ENCODE measurements at places on chromosomes 5 and 9.

DNA sequence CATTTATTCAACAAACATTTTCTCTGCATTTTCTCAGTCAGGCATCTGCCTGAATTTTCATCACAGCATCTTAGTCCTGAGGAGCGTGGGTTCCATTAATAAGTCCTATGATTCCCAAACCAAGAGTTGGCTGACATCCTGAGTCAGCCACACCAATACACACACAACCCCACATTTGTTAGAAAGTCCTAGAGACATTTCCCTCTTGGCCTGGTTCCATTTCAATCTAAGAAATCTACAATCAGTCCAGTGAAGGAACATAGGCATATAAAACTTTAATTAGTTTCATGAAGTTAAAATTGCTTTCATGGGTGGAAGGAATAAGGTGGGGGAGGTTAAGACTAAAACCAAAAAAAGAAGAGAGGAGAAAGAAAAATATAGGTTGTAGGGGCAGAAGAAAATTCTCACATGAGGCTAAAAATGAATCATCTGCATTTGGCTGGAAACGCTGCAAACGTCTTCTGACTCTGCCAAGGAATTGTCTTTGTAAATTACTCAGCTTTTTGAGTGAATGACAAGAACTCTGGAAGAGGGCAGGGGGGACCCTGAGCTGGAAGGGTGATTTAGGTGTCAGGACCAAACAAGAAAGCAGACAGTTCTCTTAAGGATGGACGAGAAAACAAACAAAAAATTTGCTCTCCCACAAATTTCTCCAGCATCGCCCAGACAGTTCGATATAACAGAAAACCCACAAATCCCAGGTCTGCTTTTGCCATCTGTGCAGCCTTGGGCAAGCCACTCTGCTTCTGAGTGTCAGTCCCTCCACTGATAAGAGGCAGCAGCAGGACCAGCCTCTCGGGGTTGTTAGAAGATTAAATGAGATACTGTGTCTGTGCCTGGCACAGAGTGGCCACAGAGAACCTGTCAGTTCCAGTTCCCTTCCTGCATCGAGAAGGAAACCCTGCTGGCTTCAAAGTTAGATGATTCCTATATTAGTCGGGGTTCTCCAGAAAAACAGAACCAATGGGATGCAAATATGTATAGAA is 289.7 kb downstream of the CDK5RAP2 start:
- DNase-seq = no peak

DNA sequence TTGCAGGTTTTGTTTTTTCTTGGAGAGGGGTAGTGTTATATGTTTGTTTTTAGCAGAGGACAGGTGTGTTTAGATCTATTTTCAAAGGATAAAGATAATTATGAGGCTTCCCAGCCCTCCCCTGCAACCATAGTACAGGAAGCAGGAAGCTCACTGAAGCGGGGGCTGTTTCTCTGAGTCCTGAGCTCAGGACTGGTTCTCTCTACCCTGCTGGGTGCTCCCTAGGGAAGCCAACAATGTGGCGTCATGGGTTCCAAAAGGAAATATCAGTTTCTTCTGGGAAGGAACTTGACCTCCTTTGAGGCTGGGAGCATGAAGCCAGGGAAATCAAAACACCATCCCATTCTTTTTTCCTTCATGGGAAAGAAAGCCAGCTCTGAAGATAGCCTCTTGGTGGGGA is 62.2 kb downstream of the RAD23B start:
- no peak for DNase-seq

DNA sequence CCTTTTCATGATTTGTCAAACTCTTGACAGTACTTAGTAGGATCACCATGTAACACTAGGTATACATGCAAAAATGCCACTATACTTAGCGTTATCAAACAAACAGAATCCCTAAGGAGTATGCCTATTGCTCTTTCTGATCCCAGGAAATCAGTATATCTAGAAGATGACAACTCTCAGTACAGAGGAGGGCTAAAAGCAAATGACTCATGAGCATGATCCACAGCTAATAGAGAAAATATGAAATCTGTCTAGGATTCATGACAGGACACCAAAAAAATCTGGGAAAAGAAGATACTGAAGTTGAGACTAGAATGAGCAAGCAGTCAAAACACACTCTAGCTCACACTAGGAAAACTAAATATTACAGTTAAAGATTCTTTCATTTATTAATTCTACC is 89.2 kb downstream of the RAPGEF6 start:
- DNase-seq = no peak

DNA sequence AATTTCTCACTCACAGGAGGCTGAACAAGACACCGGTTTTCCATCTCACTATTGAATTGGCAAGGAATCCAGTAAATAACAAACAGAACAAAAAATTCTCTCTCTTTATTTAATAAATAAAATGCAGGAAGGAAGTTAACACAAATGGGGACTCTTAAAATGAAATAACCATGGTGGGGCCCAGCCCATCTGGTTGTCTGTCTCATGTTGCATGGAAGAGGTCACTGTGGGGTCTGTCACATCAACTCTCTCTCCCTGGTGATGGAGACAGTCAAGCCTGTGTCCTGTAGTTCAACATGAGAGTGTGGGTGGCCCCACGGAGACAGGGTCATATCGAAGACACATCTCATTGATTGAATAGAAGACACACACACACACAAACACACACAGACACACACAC is 297.7 kb downstream of the IRX2 start:
- DNase-seq = no peak

DNA sequence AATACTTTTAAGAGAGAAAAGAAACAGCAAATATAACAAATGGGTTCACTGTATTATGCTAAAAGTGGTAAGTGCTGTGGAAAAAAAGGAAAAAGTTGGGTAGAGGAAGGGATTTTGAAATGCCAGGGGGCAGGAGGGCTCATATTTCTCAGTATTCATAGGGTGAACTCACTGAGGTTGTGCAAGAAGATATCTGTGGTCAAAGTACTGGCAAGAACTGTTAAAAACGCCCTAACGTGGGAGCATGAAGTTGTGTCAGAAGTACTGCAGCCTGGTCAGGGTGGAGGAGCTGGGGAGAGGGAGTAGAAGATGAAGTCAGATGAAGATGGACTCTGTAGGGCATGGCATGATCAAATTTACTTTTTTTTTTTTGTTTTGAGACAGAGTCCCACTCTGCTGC is 31.2 kb upstream of the SLC28A3 start:
- DNase-seq = no peak

DNA sequence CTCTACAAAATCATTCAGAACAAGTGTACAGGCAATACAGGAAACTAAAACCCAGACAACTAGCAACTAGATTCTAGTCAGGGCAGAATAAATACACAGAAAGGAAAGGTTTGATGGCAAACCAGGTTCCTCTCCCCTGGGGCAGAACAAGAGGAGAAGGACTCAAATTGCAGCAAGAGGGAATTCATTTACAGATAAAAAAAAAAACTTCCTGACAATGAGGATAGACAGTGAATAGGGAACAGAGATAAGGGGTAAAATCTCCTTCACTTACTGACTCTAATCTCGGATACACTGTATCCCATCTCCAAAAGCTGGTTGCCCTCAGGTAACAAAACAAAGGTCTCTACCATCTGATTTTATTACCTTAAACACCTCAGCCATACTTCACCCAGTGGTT is 244.0 kb downstream of the SEC61B start:
- DNase-seq = no peak

GRCh38 chr5:119411361-119412278 is 40.7 kb upstream of the HSD17B4 start:
- DNase-seq = peak; percentile 76

DNA sequence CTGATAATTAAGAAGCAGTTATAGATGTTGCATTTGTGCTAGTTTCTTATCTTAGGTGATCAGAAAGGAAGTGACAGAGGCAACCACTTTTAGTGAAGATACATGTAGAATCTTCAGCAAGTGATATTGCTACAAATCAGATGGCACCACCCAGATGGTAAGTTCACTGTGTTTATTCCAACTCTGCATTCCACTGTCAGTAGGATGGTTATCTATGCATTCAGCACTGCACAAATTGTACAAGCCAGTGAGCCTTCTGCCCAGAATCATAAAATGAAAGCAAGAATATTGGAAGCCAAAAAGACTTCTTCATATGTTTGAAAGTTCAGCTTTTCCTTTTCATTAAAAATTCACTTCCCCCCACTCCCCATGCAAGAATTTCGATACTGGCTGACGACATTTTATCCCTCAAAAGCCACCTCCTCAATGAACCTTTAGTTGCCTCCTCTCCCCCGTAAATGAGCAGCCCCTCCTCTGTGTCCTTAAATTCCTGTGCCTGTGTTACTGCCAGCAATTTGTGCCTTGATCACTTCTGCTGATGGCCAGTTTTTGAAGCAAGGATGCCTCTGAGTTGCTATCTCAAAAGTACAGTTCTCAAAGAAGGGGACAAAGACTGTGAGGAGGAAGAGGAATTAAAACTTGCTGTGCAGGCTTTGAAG is 91.6 kb downstream of the ZSWIM6 start:
- no peak for DNase-seq

GRCh38 chr5:106324356-106324755 is 1346.4 kb downstream of the EFNA5 start:
- DNase-seq = no peak

- DNase-seq = no peak
Observed at GRCh38 chr5:134609232-134609851, 23.3 kb downstream of the SAR1B start.

DNA sequence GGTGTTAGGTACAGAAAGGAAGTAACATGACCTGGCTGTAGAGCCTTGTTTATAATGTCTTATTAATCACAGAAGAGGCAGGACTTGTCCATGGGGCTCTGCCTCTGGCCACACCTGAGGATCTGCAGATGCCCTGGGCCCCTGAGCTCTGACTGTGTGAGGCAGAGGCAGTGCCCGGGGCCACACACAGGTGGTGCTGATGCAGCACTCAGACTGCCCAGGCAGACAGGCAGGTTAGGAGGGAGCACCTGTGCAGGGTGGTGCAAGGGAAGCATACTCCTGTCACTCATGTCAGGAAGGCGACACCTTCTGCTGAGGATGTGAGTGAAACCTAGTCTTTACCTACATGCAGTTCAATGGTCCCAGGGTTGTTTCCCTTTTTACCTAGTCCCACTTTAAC is 88.7 kb downstream of the CFAP90 start:
- no peak for DNase-seq

GRCh38 chr9:121499177-121499426 is 542 bp downstream of the GGTA1 start:
- DNase-seq = no peak

DNA sequence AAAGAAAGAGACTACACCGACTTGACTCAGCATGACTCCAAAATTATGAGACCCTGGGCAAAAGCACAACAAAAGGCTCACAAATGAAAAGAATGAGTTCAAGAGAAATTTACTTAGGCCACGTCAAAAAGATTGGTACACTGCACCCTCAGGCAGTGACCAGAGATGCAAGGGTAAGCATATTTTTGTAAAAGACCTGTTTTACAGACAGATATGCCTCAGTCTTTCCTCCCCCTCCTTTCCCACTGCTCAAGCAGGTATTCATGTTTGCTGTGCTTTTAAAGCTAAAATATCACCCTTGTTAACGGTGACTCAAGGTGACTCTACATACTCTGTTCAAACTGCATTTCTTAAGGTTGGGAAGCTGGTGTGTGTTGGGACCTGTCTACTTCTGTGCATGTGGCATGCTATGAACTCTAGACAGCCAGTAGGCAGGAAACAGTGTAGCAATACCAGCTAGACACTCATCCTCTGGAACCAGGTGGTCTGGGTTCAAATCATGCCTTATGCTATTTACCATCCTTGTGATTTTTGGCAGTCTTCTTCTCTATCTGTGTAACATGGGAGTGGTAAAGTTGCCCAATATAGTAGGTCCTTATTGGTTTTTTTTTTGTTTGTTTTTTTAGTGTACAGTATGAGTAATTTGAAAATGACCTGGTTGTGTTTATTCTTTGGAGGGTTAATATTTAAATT is 98.7 kb downstream of the TLE4 start:
- no peak for DNase-seq

- no peak for DNase-seq
Observed at GRCh38 chr5:65938256-65938655, 11.9 kb downstream of the ERBIN start.

Data from HCT116 (cell line).